ENCODE measurements at places on chromosomes 4 and X. TPM values are rescaled to one million over a fixed set of nuclear protein-coding genes. Genes with fewer than 3 reads are reported as not detected.

- no peak for DNase-seq
Observed at GRCh38 chrX:11254417-11255109, 38.6 kb upstream of the AMELX start.

The KLKB1 gene
- polyA plus RNA-seq, result not detected

DNA sequence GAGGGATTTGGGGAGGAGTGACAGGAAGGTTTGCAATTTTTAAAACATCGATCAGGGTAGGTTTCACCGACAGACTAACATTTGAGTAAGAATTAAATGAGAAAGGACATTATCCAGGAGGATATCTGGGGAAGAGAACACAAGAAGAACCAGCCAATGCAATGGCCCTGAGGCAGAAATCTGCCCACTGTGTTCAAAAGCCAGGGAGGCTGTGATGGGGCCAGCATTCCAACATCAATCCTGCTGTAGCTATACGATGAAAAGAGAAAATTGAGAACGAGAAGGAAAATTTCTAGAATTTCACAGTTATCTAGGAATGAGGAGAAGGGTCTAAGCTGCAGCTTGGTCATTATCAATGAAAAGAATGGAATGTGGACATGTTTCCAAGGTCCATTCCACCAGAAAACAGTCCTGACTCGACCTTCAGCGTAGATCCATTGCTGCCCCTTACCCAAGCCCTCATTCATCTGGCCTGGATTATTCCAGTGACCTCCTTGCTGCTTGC, 84.4 kb downstream of the APBB2 start:
- DNase-seq, result no peak

GRCh38 chr4:170198747-170199146, 109.0 kb upstream of the AADAT start:
- DNase-seq, result no peak

The LINC00632 gene
- polyA plus RNA-seq, result 0.02 TPM

DNA sequence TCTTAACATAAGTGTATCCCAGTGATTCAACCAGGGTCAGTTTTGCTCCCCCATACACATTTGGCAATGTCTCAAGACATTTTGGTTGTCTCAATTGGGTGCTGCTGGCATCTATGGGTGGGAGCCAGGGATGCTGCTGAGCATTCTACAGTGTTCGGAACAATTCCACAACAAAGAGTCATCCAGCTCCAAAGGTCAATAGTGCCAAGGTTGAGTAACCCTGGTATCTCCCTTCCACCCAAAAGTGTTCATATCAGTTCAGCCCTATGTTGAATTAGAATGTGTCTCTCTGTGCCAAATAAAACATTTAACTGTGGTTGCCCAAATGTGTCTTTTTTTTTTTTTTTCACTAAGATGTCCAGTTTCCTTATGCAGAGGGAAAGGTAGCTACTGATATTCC, 129.4 kb upstream of the RAI2 start:
- no peak for DNase-seq

The GLRA3 gene
- polyA plus RNA-seq, result not detected

- DNase-seq, result peak; percentile 46
Observed at GRCh38 chr4:61200916-61201526, 895 bp downstream of the ADGRL3 start.

GRCh38 chrX:11331788-11332187, 38.6 kb downstream of the AMELX start:
- DNase-seq, result no peak

GRCh38 chrX:54695816-54696487, 102.1 kb downstream of the ITIH6 start:
- no peak for DNase-seq

DNA sequence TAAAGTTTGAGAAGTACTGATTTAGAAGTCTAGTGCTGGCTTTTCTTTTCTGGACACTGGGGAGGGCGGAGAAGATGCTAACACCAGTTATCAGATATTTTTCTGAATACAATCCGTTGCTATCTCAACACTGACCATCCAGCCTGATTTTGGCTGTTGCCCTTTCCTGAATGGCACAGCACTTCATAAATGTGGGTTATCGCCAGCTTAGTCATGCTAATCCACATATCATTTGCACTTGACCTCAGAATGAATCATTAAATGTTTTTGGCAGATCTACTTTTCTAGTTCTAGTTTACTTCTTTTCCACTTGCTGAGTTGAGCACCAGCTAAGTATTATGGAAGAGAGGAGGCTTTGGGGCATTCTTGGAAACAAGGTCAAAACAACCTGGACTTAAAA, 60.8 kb upstream of the ESX1 start:
- DNase-seq, result peak; percentile 59

- DNase-seq, result no peak
Observed at GRCh38 chrX:67384403-67384802, 159.4 kb upstream of the AR start.

DNA sequence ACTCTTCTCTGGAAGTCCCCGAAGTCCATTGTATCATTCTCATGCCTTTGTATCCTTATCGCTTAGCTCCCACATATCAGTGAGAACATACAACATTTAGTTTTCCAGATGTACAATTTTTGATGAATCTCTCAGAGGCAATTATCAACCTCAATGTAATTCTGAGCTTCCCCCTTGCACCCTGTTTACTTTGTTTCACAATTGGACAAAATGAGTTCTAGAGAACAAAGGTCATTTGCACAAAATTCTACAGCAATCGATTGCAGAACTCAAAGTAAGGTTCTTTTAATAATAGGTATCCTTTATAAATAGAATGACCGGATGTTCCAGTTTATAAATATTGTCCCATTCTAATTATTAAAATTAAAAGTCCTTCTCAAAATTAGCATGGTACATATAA, 79.3 kb downstream of the SLC16A2 start:
- no peak for DNase-seq

DNA sequence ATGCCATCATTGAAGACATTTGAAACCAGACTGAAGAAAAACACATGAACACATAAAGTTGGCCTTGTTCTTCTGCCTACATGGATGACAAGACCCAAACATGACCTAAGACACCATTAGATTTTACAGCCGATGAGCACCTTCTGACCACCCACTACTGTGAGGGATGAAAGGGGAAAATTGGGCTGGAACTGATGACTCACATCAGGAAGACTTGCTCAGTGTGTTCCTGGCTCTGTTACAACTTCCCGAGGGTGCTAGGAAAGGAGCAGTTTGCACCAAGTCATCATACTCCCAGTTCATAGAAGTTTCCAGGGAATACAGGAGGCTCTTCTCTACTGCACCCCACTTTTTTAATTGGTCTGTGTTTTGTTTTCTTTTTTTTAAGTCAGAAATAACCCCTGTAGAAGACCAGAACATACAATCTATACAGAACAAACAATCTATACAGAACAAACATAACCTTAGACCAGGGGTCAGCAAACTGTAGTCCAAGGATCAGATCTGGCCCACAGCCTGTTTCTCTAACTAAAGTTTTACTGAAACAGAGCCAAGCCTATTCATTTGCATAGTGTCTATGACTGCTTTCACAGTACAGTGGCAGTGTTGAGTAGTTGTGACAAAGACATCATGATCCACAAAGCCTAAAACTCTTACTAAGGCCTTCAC, 25.3 kb downstream of the BTC start:
- DNase-seq, result peak; percentile 68

DNA sequence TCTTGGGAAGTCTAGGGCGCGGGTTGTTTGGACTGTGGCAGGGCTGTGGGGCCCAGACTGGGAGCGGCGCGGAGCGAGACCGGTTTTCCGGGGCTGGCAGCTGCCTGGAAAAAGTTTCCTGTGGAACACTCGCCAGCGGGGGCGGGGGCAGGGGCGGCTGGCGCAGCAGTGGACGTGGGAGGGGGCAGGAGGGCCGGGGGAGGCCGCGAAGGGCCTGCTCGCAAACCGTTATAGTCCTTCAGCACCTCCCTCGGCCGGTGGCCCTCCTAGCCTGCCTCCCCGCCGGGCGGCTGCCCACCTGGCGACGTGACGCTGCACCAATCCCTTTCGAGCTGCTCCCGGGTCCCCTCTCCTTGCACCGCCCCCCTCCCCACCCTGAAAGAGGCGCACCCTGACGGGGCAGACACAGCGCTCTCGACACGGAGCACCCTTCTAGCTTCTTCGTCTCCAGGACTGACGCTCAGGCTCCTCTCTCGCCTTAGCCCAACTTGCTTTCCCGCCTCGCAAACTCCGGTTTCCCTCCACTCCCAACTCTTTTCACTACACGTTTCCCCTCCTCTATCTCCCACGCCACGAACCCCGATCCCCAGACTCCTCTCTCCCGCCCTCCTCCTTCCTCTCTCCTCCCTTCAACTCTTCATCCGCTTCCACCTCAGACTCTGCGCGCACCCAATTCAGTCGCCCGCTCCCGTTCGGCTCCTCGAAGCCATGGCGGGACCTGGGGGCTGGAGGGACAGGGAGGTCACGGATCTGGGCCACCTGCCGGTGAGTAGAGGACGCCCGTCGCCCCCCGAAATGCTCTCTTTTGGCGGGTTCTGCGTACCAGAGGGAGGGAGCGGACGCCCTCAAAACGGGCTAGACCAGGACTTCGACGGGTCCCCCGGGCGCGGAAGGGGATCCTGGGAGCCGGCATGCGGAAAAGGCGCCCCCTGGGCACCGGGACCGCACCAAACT, at the start of gene NRK:
NRK (plus strand) TSS at position 402 of the 954 bp plus-strand sequence; CDS start at position 709, 307 bp downstream.
- DNase-seq, result no peak

DNA sequence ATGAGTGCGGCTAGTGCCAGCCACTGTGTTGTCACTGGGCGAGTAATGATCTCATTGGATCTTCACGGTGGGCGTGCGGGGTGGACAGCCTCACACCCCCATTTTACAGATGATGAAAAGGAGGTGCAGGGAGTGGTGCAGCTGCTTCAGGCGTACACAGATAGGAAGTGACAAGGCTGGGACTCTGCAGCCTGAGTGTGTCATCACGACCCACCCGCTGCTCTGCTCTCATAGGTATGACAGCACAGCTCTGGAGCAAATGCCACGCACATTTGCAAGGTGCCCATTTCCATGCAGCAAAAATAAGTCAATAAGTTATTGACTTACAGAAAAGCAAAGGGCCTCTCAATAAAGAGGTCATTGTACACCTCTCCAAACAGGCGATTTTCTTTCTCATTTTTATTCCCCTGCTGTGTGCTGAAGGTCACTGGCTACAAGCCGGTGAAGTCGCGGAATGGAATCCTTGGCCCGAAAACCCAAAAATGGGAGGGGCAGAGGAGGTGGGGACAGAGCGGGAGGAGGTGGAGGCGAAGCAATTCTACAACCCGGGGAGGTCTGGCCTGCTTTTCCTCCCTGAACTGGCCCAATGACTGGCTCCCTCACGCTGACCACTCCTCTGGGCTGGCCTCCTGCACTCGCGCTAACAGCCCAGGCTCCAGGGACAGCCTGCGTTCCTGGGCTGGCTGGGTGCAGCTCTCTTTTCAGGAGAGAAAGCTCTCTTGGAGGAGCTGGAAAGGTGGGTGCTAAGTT, at the start of gene SOD3:
SOD3 (plus strand) TSS at position 658 of the 750 bp plus-strand sequence. CDS start 3,949 bp downstream, outside the sequence.
- DNase-seq, result no peak

The GLOD5 gene
- not detected for polyA plus RNA-seq

The HTR2C gene
- not detected for polyA plus RNA-seq

DNA sequence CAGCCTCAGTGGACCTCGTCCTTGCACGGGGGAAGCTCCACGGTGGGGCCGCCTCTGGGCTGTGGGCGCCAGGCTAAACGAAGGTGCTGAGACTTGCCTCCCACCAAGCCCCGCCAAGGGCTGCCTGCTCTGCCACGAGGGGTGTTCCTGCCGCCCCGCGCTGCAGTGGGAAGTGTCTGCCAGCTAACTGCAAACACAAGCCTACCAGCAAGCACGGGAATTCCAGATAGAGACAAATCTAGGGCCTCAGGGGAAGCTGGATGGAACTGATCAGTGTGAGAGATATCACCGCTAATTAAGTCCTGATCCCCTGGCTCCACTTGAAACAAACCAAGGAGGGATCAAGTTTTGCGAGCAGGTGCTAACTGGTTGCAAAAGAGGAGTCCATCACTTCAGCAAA, 181.6 kb upstream of the LEF1 start:
- no peak for DNase-seq

The CFAP99 gene
- polyA plus RNA-seq, result not detected

GRCh38 chrX:114338870-114339269, 245.0 kb upstream of the HTR2C start:
- no peak for DNase-seq

DNA sequence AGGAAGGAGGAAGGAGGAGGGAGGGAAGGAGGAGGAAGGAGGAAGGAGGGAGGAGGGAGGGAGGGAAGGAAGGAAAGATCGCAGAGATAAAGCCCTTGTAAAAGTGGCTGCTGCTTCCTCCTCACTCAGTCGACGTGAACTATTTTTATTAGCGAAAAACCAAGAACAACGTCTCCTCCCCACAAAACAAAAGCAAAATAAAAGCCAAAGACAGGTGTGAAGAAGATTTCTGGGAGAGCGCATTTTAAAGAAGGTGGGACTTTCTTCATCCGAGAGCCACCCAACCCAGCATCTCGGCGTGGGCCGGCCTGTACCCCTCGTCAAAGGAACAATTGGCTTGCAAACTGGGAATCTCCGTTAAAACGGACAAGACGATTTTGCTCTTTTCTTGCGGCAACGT, 40.7 kb upstream of the ASMTL start:
- no peak for DNase-seq

DNA sequence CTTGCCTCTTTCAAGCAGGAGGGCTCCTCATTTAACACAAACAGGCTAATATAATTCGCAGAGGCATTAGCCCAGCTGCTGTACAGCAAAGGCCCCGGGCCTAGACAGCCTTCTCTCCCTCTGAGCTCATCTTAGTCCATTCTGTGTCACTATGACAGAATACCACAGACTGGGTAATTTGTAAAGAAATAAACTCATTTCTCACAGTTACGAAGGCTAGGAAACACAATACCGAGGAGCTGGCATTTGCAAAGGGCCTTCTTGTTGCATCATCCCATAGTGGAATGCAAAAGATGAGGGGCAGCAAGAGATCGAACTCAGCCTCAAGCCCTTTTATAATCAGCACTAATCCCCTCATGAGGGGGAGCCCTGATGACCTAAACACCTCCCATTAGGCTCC, 48.5 kb downstream of the TSPAN5 start:
- DNase-seq, result no peak

Measured in mammary epithelial cell (primary cell).